ENCODE measurements at places on chromosomes 3 and 15.
A peak's percentile ranks its signal among the peaks of the same experiment; 100 is the strongest.

- DNase-seq, result no peak
Observed at GRCh38 chr3:143329567-143330211, 210.1 kb downstream of the CHST2 start.

GRCh38 chr15:20652914-20653313, 111.3 kb upstream of the GOLGA6L6 start:
- DNase-seq, result no peak

- no peak for DNase-seq
Observed at GRCh38 chr3:63521657-63522056, 130.8 kb upstream of the SNTN start.

DNA sequence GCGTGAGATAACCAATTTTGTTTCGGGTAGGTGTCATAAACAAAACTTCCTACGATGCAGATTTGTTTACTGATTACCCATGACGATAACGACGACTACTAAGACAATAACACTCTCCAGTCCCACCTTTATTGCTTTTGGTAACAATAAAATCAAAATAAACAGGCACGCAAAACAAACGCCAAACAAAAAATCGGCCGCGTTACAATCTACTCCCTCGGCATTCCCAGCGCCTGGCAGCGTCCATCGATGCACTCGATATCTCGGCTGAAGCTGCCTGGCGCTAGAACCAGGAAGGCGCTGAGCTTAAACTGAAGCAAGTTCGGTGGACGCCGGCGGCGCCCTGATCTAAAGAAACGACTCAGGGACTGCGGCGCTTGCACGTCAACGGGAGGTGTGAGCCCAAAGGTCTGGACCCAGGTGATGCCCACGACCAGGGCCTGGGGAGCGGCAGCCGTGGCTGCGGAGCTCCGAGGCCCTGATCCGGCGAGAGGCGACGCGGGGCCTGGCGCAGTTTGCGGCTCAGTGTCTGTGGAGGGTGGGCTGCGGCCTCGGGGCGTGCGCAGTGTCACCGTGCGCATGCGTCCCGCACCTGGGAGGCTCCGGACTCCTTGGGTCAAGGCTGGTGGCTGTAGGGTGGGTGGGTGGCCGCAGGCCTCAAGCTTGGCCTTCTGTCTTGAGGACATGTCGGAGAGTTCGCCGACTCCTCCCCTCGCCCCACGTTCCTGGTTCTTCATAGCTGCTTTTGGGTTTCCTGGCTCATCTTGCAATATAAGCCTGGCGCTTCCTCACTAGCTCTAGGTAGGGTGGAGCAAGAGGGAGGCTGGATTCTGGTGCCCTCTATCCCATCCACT, at the start of gene RSRC1:
Gene RSRC1 (plus strand): TSS at position 286 of the 854 bp plus-strand sequence. CDS start 12,016 bp downstream, outside the sequence.
- peak; percentile 67 for DNase-seq

GRCh38 chr3:171123915-171124314, 97.4 kb upstream of the SLC2A2 start:
- no peak for DNase-seq

DNA sequence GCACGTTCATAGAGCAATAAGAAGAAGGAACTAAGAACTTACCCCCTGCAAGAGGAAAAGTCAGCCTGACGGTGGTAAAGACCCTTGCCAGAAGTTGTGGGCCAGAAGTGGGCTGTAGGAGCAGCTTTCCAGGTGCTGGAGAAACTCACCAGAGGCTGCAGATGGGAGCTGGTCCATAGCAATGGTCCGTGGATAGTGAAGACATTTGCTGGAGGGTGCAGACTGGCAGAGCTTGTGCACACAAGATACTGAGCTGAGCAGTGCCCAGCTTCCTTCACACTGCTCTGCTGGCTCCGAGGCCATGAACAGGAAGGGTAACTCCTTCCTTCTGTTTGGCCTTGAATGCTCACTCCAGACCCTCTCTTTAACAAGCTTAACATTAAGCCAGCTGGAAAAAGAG, 149.8 kb upstream of the BNIP2 start:
- DNase-seq, result no peak

DNA sequence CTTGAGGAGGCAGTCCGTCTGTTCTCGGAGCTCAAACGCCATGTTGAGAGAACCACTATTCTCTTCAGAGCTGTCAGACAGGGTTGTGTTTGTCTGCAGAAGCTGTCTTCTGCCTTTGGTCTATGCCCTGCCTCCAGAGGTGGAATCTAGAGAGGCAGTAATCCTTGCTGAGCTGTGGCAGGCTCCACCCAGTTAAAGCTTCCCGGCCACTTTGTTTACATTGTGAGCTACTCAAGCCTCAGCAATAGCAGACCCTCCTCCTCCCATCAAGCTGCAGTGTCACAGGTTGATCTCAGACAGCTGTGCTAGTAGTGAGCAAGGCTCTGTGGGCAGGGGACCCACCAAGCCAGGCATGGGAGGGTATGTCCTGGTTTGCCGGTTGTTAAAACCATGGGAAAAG, 8.9 kb downstream of the OR5AC2 start:
- DNase-seq, result no peak

DNA sequence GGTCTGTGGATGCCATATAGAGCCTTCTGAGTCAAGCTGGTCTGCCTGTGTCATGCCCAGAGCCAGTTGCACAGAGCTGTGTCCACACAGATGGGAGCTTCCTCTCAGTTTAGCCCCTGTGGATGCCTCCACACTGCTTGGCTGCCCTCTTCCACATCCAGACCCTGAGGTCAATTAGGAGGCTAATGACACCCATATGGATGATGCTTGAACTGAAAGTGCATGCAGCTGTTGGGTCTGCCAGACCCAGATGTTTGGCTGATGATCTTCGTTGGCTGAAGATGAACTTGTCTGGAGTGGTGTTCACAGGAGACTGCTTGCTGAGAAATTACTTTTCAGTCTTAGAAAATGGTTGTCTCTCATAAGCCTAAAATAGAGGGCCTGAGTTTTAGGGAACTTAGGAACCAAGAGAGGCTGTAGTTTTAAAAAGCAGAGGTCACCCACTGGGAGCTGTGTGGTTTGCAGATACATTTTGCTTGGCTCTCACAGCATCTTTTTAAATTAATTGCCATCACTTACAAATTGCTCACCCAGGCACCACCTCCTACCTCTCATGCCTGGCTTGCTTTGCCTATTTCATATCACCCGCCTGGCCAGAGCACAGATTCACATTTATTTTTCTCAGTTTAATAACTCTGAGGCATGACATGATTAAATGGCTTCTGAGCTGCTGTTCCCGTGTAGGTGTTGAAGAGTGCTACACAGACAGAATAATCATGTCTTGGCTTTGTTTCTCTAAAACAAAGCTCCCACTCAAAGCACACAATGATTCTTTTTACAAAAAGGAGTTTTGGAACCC, 176.1 kb downstream of the MINAR1 start:
- no peak for DNase-seq

DNA sequence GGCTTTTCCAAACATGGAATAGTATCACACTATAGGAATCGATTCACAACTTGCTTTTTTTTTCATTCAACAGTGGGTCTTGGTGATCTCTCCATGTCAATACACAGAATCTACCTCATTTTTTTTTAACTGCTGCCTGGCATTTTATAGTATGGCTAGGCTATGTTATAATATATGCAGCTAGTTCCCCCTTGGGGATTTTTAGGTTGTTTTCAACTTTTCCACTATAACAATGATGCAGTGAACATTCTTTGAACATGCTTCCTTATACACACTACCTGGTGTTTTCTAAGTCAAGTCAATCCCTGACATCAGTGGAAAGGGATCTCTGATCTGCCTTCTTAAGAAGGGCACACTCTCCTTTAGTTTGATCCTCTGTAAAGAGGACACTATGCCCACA, 46.5 kb upstream of the PLXND1 start:
- no peak for DNase-seq
